ENCODE measurements at places on chromosomes 5 and 9.

DNA sequence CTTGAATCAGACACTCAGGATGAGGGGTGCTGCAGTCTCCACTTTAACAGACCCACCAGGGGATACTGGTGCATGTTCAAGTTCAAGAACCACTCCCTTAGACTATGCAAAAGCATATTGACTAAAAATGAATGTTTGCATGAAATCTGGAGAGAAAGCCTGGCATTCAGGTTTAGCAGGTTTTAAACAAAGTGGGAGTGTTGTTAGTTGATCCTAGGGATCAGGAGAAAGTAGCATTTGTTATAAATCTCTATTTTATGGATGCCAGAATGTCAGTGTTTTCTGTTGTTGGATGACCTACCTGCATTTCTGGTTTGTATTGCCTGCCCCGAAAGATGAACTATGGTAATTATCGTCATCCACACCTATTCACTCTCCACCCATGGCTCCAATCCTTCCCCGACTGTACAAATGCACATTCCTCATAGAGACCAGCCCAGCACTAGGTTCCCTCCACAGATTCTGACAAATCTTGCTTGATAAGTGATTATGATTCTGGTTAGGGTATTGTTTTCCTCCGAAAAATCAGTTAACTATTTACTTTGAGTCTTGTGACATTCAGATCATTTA lies 17.2 kb downstream of the TMEM252 start:
- DNase-seq, result no peak

GRCh38 chr9:19457693-19458009 lies 48.8 kb downstream of the ACER2 start:
- no peak for DNase-seq

DNA sequence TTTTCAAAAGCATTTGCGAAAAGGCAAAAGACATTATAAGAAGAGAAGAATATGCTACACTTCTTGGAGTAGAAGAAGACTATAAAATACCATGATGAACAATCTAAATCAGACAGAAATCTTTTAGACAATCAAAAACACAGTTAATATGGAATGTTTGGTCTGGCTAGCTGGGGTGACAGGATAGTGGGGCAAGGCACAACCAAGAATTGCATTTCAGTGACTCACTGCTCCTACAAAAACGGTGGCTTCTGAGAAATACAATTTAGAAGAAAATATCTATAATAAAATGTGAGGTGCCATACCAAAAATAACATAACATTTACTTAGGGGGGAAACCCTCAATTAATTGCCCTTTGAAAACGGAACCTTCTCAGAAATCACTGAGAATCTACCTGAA lies 363.4 kb downstream of the NPR3 start:
- no peak for DNase-seq

- no peak for DNase-seq
These were observed 828 bp downstream of the ZSWIM6 start for GRCh38 chr5:61332851-61333320.

GRCh38 chr9:132125944-132126679 lies 35.7 kb upstream of the NTNG2 start:
- DNase-seq, result no peak

GRCh38 chr5:8396756-8397155 lies 527.8 kb downstream of the MTRR start:
- no peak for DNase-seq

GRCh38 chr5:143016777-143017516 lies 246.8 kb downstream of the ARHGAP26 start:
- no peak for DNase-seq

DNA sequence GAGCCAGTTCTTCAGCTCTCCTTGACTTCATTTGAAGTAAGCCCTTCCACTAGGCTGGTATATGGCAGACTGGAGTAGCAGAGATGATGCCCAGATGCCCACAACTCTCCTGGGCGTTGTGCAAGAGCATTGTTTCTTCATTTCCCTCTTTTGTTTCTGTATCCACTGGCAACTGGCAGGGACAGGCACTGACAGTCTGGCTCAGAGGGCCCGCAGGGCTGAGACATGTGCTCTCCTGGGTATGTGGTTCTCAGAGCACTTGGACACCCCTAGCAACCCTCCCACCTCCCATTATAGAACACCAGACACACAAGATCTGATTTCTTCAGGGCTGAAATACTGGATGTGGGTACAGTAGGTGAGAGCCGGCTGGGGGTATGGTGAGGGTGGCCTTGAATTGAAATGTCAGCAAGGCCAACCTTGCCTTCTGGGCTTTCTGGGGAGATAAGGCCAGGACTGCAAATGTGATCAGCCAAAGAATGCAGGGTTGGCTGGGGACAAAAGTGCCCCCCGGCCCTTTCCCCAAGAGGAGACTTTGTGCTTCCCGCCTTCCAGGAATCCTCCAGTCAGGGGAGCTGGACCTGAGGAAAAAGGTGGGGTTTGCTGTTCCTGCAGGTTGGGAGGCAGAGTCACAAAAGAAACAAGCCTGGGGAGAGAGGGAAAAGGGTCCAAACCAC lies 28.6 kb upstream of the CTNNA1 start:
- no peak for DNase-seq

- no peak for DNase-seq
These were observed 2.7 kb upstream of the PDGFRB start for GRCh38 chr5:150158170-150158949.

DNA sequence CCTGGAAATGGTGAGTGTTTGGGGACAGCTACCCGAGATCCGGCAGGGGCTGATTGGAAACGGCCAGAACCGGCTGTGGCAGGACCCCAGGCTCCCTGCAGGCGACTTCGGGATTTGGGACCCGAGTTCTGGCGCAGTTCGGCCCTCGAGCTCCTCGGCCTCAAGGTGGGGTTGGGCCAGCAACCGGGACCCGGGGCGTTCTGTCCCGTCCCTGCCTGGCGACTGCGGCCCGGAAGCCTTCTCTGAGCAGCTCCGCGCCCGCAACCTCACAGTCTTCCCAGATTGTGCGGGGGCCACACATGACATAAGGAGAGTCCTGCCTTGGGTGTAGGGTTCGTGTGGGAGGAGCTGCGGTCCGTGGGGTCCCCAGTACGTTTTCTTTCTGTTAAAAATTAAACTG lies 23.2 kb upstream of the NEURL1B start:
- DNase-seq, result no peak

DNA sequence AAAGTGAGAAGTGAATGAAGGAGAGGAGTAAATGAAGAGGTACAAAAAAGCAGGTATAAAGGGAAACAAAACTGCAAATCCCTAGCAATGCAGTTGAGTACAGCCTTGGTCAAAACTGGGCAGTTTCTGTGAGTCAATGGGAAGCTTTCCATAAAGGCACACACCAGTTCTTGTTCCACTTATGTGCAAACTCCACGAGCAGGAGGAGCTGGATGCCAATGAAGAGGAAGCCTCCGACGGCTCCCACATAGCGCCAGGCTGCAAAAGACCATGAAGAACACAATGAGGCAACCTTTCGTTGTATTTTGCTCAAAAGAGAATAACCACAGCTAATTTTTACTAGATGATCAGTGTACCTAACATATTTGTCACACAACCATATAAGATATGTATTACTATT lies 81.1 kb downstream of the SERINC5 start:
- no peak for DNase-seq

- DNase-seq, result no peak
These were observed 3.0 kb downstream of the MVB12B start for GRCh38 chr9:126329476-126330275.

- DNase-seq, result no peak
These were observed 223.2 kb downstream of the SYK start for GRCh38 chr9:91024841-91025240.

- DNase-seq, result no peak
These were observed 3.4 kb downstream of the NPM1 start for GRCh38 chr5:171390883-171391677.

- DNase-seq, result no peak
These were observed 371.1 kb upstream of the ZNF608 start for GRCh38 chr5:125117566-125117965.

DNA sequence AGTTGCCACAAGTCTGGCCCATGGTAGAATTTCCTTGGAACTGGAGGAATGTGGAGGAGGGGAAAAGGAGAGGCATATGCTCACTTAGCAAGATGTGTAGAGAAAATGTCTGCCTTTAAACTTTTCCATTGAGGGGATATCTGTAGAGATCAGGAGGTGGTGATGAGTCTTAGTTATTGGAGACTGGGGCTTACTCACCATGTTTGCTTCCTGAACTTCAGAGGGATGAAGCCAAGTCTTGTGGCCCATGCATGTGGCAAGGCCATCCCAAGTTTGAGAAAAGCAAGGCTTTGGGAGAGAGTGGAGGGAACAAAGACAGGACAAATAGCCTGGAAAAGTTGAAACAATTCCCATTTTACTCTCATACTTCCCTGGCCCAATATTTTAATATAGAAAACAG lies 124.5 kb downstream of the GDNF start:
- no peak for DNase-seq

- DNase-seq, result no peak
These were observed 79.8 kb downstream of the COL27A1 start for GRCh38 chr9:114235033-114235661.

GRCh38 chr5:59922220-59922619 lies 28.7 kb upstream of the PDE4D start:
- no peak for DNase-seq

- no peak for DNase-seq
These were observed 224.1 kb upstream of the DAB2 start for GRCh38 chr5:39648848-39649227.

- no peak for DNase-seq
These were observed 144.7 kb downstream of the KDM4C start for GRCh38 chr9:6902423-6902822.

- no peak for DNase-seq
These were observed 89.4 kb downstream of the MACROH2A1 start for GRCh38 chr5:135309391-135310327.

DNA sequence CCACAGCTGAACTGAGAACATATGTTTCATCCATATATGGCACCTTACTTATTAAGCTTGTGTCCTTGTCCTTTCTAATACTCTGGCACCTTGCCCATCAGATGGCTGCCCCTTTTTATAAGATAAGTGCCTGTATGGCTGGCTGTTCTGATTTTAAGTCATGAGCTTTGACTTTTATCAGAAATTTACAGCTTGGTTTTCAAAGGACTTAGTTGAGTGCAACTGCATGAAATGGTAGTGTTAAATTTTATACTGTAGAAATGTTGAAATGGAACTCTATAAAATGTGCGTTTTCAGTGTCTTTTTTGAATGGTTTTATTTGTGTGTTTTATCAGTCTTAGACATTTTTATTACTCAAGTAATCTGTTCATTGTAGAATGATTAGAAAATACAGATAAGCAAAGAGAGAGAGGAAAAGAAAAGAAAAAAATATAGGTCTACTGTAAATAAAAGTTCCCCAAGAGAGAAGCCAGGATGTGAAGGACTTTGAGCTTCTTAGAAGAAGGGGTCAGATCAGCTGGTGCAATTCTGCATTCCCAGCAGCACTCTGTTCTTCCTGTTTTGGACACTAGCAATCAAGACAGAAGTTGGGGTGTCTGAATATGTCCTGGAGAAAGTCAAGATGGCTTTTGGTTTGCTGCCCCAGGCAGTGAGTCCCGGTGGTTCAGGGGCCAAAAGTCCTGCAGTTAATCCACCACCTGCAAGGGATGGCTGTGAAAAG lies 38.9 kb downstream of the ARHGAP26 start:
- no peak for DNase-seq

- DNase-seq, result no peak
These were observed 253.9 kb upstream of the RGMB start for GRCh38 chr5:98519571-98519970.

DNA sequence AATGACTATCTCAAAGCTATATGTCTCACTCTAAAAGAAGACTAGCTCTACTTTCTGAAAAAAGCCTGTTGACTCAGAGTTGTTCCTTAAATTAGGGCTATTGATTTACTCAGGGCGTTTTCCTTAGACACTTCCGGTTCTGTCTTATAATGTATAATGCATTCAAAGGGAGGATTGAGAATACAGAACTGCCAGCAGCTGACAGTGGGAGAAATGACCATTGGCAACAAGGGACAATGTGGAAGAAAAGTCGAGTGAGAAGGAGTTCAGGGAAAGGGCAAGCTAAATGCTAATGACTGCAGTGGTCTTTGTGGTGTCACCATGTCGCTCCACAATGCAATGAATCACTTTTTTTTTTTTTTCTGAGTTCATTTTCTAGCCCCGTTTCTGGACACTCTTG lies 65.7 kb upstream of the ANKH start:
- DNase-seq, result no peak

DNA sequence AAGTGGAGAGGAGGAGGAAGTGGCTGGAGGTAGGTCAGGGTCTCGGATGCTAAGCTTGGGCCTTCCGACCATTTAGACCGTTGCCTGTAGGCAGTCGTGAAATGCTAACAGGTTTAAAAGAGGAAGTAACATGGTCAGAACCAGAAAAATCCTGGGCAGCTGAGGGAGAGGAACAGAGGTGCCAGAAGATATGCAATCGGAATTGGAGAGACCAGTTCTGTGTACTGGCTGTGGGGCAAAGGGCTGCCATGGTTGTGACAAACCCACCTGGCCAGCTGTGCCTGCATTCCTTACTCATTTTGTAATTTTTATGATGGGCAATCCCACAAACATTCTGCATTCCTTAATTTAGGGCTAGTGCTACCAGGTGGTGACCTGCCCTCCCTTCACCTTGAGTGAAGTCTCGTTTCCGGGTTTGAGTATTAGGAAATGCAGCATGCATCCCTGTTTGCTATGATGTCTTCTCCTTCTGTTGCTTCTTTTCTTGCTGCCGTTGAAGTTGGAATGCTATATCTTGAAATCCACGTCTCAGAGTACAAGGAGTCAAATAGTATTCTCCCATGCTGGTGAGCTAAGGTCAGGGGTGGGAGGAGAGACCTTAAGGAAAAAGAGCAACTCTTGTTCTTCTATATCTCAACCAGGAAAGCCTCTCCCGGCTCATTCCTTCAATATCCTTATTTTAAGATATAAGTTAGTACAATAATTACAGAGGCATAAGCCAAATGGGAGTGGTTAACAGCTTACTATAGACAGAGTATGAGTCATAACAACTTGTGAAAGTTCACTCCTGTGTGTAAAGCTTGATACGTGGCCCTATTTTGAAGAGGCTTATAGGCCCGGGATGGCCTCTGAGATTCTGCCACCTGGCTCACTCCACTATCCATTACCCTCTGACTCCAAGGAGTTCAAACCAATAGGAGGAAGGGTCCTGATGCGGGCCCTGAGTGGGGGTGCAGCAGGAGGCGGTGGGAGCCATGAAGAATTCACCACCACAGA lies 37.0 kb downstream of the B4GALT1 start:
- DNase-seq, result no peak

- no peak for DNase-seq
These were observed 47.4 kb upstream of the BARX1 start for GRCh38 chr9:94002316-94003140.

Measured in activated T-helper 1 cell treated with anti-CD3 and anti-CD28 coated beads, Interleukin-2, amount 50 U/mL, for 16 hours (primary cell).